Psoas muscle (tissue), 8 donors: ENCODE measurements at places on chromosomes 13 and 19.
A peak's percentile ranks its signal among the peaks of the same experiment; 100 is the strongest.

DNA sequence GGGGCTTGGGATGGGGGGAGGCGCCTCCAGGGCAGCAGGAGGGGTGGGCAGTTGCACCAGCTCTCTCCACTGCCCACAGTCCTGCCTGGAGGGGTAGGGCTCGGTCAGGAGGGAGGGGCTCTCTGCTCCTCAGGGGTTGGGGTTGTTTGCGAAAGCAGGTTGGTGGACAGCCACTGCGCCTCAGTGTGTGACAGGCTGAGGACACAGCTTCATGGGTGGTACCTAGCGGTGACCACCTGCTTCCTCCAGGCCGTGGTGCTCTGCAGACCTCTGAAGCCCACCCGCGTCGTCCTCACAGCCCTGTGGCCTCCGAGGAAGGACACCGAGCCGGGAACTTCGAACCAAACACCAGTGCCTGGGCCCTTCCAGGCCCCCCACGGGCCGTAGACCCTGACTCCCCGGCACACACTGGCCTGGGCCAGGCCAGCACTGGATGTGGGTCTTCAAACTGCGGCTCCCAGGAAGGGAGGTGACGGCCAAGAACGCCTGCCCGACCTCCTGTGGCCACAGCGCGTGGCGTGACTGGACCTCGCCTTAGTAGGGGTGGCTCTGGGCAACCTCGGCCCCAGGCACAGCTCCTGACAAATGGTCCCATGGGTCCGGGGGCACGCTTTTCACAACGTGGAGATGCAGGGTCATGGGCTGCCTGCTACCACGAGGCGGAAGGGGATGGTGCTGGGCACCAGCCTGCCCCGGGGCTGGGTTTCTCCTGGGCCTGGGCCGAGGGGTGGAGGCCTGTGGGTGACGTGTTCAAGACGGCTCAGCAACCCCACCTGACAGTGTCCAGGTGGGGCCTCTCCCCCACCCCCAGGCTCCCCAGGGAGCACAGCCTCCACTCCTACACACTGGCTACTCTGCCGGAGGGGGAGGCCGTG, 173.2 kb downstream of the KDM4B start:
- DNase-seq, result peak; percentile 51

GRCh38 chr19:2219726-2220125, 16.4 kb downstream of the PLEKHJ1 start:
- no peak for DNase-seq

DNA sequence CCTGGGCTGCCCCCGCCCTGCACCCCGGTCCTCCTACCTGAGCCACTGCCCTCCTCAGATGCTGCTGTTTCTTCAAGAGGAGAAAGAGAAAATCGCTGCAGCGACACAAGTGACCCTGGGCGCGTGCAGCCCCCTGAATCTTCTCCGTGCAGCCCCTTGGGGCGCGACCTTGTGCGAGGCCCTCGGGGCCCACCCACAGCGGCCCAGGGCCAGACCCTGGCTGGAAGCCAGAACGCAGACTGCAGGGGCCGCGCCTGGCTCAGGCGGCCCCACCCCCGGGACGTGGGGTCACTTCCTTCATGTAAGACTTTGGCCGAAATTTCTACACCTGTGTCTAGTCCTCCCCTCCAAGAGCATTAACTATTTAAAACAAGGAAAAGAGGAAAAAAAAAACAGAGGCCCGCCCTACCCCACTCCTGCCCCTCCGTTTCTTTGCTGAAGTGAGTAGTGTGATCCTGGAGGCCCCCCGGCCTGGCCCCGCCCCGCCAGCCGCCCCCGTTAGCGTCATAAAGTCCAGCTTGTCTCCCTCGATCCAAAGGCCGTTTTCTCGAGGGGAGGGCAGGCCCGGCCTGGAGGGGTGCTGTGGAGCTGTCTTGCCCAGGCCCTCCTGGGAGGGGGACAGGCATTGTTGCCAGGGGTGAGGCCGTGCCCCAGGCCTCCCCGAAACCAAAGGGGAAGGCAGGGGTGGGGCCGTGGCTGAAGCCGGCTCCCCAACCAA, 35.3 kb downstream of the BTBD2 start:
- DNase-seq, result no peak

DNA sequence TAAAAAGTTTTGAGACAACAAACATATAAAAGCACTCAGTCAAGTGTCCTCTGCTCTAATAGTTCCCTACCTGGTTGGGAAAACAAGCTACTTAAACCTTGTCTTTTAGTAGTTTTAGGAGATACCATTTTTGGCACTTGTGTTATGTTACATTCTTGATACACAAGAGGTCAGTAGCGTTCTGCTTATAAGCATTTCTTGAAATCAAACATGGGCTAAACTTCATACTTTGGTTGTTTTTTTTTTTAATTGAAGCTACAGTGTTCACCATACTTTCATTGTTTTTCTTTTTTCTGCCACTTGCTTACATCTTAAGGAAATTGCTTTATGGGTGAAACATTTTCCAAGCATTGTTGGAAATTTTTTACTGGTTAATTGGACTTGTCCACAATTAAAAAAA, 12.9 kb downstream of the NHLRC3 start:
- DNase-seq, result no peak

GRCh38 chr13:110580800-110581199, 19.3 kb upstream of the RAB20 start:
- DNase-seq, result no peak

- no peak for DNase-seq
Observed at GRCh38 chr13:110812121-110812868, 98.8 kb downstream of the ING1 start.

- DNase-seq, result peak; percentile 64
Observed at GRCh38 chr19:4866595-4867424, 657 bp downstream of the PLIN3 start.

DNA sequence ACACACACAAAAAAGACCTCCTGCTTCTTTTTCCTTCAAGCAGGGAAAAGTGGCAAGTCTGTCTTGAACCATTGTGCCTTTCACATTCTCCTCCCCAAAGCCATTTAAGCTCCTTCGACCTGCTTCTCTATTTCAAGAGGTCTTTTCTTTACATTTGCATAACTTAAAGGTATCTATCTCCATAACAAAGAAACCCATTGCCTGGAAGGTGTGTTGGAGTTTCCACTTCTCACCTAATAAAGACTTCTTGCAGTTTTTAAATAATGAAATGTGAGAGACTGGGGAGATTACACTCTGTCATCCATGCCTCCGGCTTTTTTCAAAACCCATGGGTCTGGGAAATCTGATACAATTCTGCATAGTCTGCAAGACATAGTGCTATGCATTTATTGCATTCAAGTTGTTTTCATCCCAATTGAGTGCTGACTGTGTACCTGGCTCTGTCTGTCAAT, 41.8 kb upstream of the NBEA start:
- no peak for DNase-seq

DNA sequence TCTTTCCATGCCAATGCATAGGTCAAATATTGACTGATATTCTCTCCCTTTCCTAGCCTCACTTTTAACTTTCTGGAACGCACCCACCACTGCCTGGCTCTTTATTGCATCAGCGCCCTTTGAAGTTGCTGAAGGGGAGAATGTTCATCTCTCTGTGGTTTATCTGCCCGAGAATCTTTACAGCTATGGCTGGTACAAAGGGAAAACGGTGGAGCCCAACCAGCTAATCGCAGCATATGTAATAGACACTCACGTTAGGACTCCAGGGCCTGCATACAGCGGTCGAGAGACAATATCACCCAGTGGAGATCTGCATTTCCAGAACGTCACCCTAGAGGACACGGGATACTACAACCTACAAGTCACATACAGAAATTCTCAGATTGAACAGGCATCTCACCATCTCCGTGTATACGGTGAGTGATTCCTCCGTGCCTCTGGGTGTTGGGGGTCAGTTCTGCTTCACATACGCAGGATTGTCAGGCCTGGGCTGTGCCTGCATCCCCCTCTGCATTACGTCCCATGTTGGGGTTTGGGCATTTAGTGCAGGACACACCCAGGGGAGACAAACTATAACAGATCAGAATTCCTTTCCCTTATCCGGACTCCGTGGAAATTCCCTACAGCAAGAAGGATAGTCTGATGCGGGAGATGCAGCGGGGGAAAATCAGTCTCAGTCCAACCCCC, 1.3 kb downstream of the CEACAM21 start:
- no peak for DNase-seq

DNA sequence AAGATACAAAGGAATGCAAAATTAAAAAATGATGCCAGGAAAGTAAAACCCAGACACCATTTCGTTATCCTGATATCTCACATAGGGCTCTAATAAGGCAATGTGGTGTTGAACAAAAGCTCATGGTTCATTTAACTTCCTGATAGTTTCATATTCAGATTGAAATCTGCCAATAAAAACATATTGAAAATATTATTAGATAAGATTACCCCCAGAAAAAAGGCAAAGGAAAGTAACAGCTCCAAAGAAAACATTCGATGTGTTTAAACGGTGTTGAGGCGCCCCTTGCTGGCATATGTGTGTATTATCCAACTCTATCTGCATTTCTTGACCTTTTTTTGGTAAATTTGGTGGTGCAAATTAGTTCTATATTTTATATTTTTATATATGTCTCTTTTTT, 75.9 kb downstream of the ESD start:
- no peak for DNase-seq

GRCh38 chr13:96540670-96541069, 450.8 kb downstream of the HS6ST3 start:
- DNase-seq, result no peak

DNA sequence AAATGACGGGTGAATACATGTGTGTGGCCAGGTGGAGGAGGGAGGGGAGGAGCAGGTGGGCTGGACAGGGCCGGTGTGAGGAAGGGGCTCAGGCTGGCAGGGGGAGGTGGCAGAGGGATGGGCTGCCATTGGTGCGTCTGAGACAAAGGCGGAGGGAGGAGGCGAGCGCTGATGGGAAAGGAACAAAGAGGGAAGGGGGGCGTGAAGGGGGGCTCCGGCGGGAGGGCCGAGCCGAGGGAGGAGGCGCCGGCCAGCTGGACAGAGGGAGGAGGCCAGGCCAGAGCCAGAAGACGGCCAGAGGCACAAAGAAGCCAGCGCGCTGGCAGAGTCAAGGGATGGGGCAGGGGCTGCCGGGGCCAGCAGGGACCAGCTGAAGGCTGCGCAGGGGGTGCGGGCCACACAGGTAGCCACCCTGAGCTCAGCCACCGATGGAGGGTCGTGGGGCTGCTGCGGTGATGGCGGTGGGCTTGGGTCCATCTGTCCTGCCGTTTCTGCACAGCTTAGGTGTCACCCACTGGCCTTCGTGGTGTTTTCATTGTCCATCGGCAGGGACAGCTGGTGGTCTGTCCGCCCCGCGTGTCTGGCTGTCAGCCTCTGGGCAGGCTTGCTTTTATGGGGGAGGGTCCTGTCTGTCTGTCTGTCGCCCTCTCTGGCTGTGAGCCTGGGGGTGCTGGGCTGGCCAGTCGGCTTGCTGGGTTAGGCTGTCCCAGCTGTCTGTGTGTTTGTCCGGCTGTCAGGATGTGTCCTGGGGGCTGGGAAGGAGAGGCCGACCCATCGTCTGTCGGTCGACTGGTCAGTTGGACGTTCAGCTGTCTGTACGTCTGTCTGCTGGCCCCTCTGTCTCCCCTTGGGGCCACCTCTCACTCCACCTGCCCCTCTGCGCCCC, 2.2 kb downstream of the APC2 start:
- DNase-seq, result no peak

DNA sequence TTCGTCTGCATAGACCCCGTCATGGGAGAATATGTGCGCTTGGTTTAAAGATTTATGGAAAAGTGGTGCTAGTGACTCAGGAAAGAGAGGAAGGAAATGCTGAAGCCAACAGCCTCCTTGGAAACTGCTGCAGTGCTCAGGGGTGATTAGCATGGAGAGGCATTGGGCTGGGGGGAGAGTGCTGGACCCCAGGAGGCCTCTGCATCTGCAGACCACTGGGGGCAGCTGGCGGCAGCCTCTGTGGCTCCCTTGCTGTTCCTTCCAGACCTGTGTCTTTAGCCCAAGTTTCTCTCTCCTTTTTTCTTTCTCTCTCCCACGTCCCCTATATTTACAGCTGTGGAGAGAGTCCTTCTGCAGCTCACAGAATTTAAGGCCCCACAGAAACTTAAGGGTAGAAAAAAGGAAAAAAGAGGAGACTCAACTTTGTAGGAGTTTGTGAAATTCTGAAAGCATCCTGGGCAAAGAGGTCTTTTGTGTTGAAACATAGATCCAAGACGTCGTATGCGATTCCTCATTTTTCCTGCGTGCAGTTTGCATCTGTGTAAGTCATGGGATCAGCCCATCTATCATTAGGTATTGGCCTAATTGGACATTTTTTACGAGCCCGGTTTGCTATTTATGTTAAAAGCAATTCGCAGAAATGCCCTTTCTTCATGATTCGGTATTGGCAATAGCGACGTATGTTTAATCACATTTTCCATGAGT, 116.2 kb upstream of the ZNF536 start:
- DNase-seq, result no peak

DNA sequence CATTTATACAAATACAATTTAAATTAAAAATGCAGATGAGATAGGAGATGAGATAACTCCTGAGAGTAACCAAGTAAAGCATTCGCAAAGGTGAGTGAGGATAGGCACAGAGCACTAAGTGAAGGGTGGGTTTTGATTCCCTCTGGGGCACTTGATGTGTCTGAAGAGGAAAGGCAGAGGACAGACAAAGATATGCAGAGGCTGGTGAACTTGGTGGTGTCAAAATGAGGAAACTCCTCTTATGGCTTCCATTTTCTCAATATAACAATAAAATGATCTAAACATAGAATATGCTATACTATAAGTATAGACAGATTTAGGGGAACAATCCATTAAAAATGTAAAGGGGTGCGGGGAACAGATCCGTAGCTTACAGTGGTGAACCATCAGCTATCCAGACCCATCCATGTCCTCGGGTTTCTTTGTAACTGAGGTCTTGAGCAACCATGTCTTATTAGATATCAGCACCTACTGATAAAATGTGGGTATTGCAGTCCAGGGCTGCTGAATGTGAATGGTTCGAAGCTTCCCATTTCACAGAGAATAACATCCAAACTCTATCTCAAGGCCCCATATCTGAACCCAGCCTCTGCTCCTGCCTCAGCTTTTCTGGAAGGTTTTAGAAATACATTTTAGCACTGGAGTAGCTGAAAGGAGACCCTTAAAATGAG, 73.9 kb upstream of the SLC10A2 start:
- DNase-seq, result no peak

GRCh38 chr13:42696191-42696590, 85.2 kb upstream of the FAM216B start:
- DNase-seq, result no peak

- DNase-seq, result peak; percentile 70
Observed at GRCh38 chr19:2491130-2491801, 15.3 kb downstream of the GADD45B start.

DNA sequence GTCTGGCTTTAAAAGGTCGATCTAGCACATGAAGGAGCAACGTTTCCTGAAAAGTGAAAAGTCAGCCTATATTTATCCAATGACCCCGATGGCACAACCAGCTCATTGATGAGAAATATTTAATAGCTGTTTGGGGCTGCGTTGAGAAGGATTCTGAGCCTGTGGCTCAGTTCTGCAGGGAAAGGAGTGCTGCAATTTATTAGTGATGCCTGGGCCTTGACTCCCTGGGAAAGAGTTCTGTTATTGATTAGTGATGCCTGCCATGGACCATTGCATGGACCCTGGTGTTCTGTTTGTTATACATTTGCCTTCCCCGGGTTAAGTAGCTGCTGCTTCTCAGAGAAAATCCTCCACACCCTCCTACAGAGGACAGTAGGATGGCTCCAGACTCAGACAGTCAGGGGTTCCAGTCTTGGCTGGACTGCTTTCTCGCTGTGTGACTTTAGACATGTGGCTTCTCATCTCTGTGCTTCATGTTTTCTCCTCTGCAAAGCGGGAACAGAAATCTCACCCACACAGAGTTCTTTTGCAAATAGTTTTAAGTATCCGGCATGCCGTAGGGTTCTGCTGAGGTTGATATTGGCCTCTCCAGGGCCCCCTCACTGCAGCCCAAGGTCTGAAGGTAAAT, 17.7 kb upstream of the PTPRS start:
- no peak for DNase-seq
